ENCODE measurements at places on chromosomes 3 and 15. TPM values are rescaled to one million over a fixed set of nuclear protein-coding genes. Genes with fewer than 3 reads are reported as not detected.

Gene STRIT1
- total RNA-seq, result not detected

Gene GOLGA8J
- total RNA-seq, result 0.25 TPM

GRCh38 chr15:65426216-65426853, 3.6 kb upstream of the IGDCC4 start:
- H3K27ac ChIP-seq, result no peak overlapping the region
- no peak overlapping the region for H3K4me3 ChIP-seq
- no peaks in the 10 kb centered on the region for H3K36me3 ChIP-seq

- H3K4me3 ChIP-seq, result no peak overlapping the region
- H3K27ac ChIP-seq, result no peak overlapping the region
- no peaks in the 10 kb centered on the region for H3K36me3 ChIP-seq
Measured at GRCh38 chr3:195565716-195566115, 18.0 kb downstream of the APOD start.

Data from liver (tissue), 10 donors.